ENCODE measurements at places on chromosomes 11 and 22. TPM values are rescaled to one million over a fixed set of nuclear protein-coding genes. Genes with fewer than 3 reads are reported as not detected.

Gene APOA4
- total RNA-seq = not detected

Gene SEC14L2
- 19.2 TPM for total RNA-seq

Gene INPP5J
- under 0.01 TPM for total RNA-seq

Gene MS4A15
- total RNA-seq = not detected

Gene VWCE
- 0.19 TPM for total RNA-seq

Gene ROBO4
- 1.1 TPM for total RNA-seq

Gene NUDT22
- total RNA-seq = 73.2 TPM

Gene BIRC3
- 1.3 TPM for total RNA-seq

Gene SLC22A24
- total RNA-seq = not detected

Gene SMTNL1
- total RNA-seq = not detected

Gene TMA7B
- total RNA-seq = not detected

Gene SHANK2
- 5.0 TPM for total RNA-seq

Gene SLC7A4
- under 0.01 TPM for total RNA-seq

Gene SPECC1L
- 36.6 TPM for total RNA-seq

Gene ZNF215
- 6.8 TPM for total RNA-seq

Gene RIMBP3C
- total RNA-seq = 0.38 TPM

Gene CNGA4
- total RNA-seq = 0.19 TPM

Gene F2
- 0.28 TPM for total RNA-seq

Gene RASD2
- 0.56 TPM for total RNA-seq

Gene DNAJB7
- not detected for total RNA-seq

Gene C11orf87
- under 0.01 TPM for total RNA-seq
